ENCODE measurements at places on chromosomes 1 and 21. TPM values are rescaled to one million over a fixed set of nuclear protein-coding genes. Genes with fewer than 3 reads are reported as not detected.

Gene PCP4L1
- total RNA-seq, result not detected

Gene MX1
- total RNA-seq, result 2.5 TPM

Gene C4BPA
- total RNA-seq, result 0.52 TPM

Gene SH3D21
- total RNA-seq, result 2.5 TPM

Gene TNFRSF4
- total RNA-seq, result not detected

Gene PPIAL4G
- not detected for total RNA-seq

Gene TMEM269
- total RNA-seq, result 0.15 TPM

Gene BCAR3
- 81.0 TPM for total RNA-seq

Gene FAM43B
- total RNA-seq, result 5.2 TPM

Gene SHISA4
- 19.2 TPM for total RNA-seq

Gene SPATA21
- total RNA-seq, result not detected

Gene SDC3
- total RNA-seq, result 8.4 TPM

Gene FBXO2
- total RNA-seq, result 9.1 TPM

Gene INSRR
- not detected for total RNA-seq

Gene TAF5L
- 22.2 TPM for total RNA-seq

Gene PEA15
- total RNA-seq, result 177 TPM

Gene LEFTY2
- 0.08 TPM for total RNA-seq

Gene FABP3
- total RNA-seq, result not detected

Gene ERICH3
- not detected for total RNA-seq

Gene PLA2G5
- not detected for total RNA-seq

Gene ADAMTS4
- total RNA-seq, result not detected

Gene ELF3
- 195 TPM for total RNA-seq

Gene DNAJC6
- 7.1 TPM for total RNA-seq

Gene PTPN7
- not detected for total RNA-seq

Gene AADACL3
- not detected for total RNA-seq

Gene IGFN1
- 0.63 TPM for total RNA-seq

Gene KCNJ9
- total RNA-seq, result not detected

Gene KLF17
- total RNA-seq, result 0.48 TPM

Gene ALDH4A1
- 13.8 TPM for total RNA-seq

Gene S100A8
- total RNA-seq, result not detected

Gene GRIK1
- not detected for total RNA-seq

Gene AK5
- 7.9 TPM for total RNA-seq

Gene OLFML3
- 3.9 TPM for total RNA-seq

Gene PCBP3
- total RNA-seq, result 1.1 TPM

Gene TMIGD3
- not detected for total RNA-seq

Gene ERG
- total RNA-seq, result not detected

Gene KCNJ6
- 3.9 TPM for total RNA-seq
